Stomach (tissue), 19 donors: ENCODE measurements at places on chromosomes 6 and 20.

DNA sequence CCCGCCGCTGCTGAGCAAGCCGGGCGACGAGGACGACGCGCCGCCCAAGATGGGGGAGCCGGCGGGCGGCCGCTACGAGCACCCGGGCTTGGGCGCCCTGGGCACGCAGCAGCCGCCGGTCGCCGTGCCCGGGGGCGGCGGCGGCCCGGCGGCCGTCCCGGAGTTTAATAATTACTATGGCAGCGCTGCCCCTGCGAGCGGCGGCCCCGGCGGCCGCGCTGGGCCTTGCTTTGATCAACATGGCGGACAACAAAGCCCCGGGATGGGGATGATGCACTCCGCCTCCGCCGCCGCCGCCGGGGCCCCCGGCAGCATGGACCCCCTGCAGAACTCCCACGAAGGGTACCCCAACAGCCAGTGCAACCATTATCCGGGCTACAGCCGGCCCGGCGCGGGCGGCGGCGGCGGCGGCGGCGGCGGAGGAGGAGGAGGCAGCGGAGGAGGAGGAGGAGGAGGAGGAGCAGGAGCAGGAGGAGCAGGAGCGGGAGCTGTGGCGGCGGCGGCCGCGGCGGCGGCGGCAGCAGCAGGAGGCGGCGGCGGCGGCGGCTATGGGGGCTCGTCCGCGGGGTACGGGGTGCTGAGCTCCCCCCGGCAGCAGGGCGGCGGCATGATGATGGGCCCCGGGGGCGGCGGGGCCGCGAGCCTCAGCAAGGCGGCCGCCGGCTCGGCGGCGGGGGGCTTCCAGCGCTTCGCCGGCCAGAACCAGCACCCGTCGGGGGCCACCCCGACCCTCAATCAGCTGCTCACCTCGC is 1.5 kb downstream of the ARID1B start:
- peak; percentile 85 for DNase-seq

GRCh38 chr6:137107767-137108105 is 63.0 kb upstream of the IL20RA start:
- no peak for DNase-seq

- no peak for DNase-seq
Measured at GRCh38 chr6:21406316-21406715, 187.2 kb upstream of the SOX4 start.

DNA sequence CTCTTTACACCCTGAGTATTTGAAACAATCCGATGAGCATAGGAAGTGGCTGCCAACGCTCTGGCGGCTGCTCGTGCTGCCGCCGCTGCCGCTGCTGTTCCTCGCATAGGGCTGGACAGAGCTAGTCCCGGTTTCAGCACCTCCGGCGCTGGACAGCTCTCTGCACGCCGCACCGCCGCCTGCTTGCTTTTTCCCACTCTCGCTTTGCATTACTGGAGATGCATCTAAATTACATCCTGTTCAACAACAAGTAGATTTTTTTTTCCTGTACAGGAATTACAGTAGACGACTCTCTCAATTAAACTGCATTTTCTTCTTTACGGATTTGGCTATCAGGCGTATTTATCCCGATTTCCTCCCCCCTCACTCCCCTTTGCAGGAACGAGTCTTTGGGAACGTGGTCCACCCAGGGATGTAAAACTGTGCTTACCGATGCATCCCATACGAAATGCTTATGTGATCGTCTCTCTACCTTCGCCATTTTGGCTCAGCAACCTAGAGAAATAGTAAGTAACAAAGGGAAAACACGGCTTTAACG is 563.8 kb downstream of the LMBRD1 start:
- peak; percentile 53 for DNase-seq

- DNase-seq: peak; percentile 27
Measured at GRCh38 chr6:51350308-51350904, 531.7 kb downstream of the TFAP2B start.

DNA sequence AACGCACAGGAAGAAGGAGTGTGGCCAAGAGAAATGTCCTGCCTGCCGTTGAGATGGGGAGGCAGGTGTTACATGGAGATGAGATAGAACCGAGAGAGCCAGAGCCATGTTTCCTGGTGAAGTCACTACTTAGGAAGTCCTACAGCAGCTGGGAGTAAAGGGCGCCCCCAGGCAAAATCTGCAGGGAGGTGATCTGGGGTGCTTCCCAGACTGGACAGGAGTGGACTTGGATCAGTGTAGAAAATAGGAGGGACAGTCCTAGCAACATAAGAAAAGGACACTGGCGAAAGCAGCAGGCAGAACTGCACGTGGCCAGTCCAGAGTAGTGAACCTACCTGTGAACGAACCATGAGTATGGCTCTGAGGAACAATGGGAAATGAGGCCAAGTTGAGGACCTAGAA is 85.3 kb downstream of the CD164 start:
- no peak for DNase-seq

DNA sequence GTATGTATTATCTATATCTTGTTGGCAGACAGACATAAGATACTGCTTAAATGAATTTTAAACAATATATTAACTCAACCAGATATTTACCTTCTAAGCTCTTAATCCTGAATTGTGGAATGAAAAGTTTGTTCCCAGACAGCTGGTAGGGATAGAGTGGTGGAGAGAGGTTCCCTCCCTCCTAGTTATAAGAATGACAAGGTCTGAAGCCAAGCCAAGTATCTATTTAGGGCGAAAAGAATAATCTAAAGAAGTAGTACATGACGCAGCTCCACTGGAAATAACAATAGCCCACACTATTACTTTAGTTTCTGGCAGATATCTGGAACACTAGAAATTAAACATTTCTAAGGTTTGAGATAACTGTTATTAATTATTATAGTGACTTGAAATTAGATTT is 104.3 kb downstream of the AHI1 start:
- DNase-seq: no peak

DNA sequence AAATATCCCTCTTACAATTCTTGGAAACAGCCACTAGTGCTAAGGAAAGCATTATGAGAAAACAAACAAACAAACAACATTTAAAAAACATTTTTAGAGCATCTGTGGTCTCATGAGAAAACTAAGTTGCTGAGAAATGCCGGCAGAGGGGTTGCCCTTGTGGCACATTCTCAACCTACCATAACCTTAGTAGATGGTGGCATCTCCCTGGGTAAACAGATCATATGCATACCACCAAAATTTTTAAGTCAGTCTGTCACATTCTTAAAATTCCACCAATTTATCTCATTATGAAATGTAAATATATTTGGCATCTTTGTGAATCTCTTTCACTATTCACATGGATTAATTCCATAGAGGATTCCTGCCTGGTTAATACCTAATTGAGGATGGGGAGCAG is 575.7 kb upstream of the MARCKS start:
- DNase-seq: no peak

GRCh38 chr20:47757145-47758035 is 27.9 kb downstream of the SULF2 start:
- DNase-seq: no peak

DNA sequence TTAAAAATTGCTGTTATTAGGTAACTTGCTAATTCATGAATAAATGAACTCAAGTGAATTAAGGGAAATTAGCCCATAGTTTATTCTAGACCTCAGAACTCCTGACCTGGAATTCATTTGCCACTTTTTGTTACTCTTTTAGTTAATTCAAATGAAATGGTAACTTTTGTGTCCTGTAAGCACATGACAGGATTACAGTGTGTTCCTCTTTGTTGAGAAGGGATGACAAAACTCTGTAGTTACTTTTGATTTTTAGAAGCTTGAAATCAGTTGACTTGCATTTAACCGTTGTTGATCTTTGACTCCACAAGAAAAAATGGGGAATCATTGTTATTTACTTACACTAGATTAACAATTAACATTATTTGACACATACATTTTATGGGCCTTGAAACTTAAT is 6.2 kb downstream of the SLC9A8 start:
- DNase-seq: no peak

DNA sequence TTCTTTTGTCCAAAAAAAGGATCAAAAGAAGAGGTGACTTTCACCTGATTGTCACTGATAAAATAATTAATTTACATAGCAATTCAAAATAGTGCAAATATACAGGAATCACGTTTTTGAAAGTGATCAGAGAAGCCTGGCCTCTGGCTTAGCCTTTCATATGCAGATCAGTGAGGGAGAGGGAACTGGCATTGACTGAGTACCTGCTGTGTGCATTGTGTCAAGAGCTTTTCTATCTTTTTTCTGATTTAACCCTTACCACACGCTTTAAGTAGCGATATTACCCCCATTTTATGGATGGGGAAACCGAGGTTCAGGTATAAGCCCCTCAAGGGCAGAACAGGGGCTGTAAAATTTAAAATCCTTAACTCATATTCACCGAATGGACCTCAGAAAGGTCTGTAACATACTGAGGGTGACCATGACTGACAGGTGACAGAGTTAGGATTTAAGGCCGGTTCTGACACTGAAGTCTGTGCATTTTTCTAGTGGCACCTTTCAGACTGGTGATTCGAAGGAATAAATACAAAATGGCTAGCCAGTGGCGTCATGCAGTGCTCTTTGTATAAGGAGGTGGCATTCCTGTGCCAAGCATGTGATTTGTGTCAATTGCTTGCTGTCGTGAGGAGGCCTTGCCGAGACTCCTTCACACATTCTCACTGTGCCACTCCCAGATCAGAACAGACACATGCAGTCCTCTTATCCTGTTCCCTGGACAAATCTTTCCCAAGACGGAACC is 310.2 kb downstream of the TSHZ2 start:
- DNase-seq: no peak

GRCh38 chr6:52360601-52361413 is 1.1 kb upstream of the PAQR8 start:
- DNase-seq: peak; percentile 55
